ENCODE measurements at places on chromosomes 5 and 9.

DNA sequence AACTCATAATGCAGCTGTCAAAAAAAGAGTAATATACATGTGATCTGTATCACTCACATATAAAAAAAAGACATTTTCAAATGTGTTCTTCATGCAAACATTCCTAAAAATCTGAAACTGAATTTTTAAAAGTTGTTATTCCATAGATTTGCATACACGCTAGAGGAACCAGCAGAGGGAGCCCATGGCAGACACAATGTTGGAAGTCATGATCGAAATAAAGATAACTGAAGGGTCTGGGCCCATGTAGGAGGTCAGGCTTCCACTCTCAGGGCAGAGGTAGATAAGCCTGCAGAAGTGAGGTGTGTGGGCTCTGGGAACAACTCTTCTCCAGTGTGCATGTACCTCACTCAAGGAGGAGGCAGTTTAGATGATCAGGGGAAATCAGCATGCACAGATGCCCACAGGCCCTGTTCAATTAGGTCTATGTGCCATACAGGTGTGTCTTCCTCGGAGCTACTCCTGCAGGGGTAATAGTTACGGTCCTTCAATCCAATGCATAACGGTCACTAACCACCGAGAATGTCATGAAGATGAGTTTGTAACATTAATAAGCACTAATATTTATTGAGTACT lies 208.6 kb downstream of the EPB41L4A start:
- no peak for DNase-seq

DNA sequence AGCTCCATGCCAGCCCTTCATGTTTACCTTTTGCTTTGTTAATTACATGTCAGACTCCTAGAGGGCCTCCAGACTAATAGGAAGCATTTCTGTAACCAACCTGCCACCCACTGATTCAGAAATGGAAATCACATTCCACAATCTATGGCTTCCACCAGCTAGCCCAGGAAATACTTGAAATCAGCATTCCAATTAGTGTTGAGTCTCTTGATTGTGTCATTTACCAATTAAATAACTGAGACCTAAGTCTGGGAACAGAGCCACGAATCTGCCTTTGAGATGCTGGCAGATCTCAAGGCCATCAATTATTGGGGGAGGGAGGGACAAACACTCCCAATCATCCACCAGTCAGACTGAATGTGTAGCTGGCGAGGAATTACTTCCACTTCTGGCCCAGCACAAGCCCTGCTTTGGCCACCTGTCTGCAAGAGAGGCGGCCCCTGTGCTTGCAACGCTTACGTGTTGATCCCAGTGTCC lies 27.4 kb upstream of the SAP30L start:
- DNase-seq: no peak

DNA sequence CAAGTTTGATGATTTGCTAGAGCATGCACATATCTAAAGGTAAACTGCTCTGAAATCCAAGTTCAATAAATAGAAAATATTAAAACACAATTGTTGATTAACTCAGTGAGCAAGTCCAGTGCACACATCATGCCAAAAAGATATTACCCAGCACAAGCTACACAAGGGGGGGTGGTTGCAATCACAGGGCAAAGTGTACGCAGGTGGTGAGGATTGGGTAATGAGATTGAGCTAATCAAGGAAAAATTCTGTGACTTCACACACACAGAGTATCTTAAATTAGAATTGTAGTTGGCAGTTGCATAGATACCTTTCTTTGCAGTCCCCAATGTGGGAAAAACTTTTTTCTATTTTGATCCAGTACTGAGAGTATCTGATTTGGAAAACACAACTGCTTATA lies 156.1 kb upstream of the NTRK2 start:
- no peak for DNase-seq

GRCh38 chr5:88235828-88236227 lies 32.8 kb downstream of the TMEM161B start:
- DNase-seq: no peak

- no peak for DNase-seq
These were observed 2177.9 kb upstream of the C9orf72 start for GRCh38 chr9:29751226-29751625.

- DNase-seq: no peak
These were observed 167.5 kb downstream of the CDK5RAP2 start for GRCh38 chr9:120412425-120412951.

- DNase-seq: no peak
These were observed 6.5 kb downstream of the OR13C8 start for GRCh38 chr9:104575456-104575855.

GRCh38 chr9:68739621-68740174 lies 34.7 kb downstream of the PIP5K1B start:
- no peak for DNase-seq

DNA sequence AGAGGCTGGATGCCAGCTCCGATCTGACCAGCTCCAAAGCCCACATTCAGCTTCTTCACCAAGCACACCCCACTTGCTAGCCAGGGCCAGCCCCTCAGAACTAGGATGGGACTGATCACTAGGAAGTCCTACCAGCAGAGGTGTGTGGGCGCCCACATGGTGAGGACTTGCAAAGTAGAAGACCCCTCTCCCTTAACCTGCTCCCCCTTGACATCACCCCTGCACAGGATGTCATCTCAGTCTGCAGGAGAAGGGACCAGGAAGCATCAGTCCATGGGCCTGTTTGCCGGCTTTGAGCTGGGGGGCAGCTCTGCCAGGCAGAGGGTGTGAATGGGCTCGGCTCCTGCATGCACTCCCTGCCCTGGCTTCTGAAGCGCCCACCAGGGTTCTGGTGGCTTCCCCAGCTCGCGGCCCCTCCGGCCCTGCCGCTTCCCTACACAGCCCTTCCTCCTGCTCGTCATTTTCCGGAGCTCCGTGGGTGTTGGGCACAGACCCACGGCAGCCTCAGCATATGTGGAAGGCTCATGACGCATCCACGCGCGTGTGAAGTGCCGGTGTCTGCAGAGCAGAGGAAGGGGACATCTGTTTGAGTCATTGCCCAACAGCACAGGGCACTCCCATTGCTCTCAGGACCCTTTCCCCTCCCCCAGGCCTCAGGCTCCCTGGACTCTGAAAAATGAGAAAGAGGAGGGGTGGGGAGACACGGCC lies 3.7 kb upstream of the FAM78A start:
- DNase-seq: no peak

All from CD4-positive, alpha-beta T cell treated with Interleukin-4 for 1 hour (primary cell).